ENCODE measurements at places on chromosomes 3 and 15.
A peak's percentile ranks its signal among the peaks of the same experiment; 100 is the strongest.

DNA sequence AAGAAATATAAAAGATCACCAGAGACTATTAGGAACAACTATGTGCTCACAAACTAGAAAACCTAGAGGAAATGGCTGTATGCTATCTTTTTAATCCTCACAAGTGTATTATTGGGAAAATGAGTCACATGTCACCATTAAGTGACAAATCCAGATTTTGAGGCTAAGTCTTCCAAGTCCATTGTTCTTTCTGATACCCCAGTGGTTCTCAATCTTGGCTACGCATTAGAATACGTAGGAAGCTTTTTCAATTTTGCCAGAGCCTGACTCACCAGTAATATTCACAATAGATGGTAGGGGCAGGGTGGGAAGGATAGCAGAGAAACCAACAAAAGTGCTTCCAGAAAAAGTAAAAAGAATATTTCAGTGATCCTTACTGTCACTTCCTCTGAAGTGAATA, 117.0 kb downstream of the FILIP1L start:
- no peak for DNase-seq

- no peak for DNase-seq
Measured at GRCh38 chr3:187673012-187673411, 2.8 kb upstream of the SST start.

- peak; percentile 25 for DNase-seq
Measured at GRCh38 chr3:76756577-76756976, 283.3 kb upstream of the ROBO2 start.

- no peak for DNase-seq
Measured at GRCh38 chr3:195539479-195539878, 3.6 kb downstream of the PPP1R2 start.

GRCh38 chr3:197149528-197149927, 119.9 kb upstream of the MELTF start:
- DNase-seq, result no peak

DNA sequence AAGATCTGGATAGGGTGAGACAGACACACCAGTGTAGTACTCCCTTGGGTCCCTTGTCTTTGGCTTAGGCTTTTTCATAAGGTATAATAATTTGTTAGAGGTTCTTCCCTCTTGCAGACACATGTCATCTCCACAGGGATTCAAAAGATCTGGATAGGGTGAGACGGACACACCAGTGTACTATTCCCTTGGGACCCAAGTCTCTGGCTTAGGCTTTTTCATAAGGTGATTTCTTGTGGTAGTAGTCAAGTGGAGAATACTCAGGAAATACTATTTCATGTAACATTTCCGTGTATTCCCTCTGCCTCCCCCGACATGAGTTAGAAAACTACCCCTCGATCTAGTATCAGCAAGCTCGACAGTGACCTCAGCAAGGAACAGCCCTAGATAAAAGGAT, 954 bp upstream of the MAPKBP1 start:
- no peak for DNase-seq

DNA sequence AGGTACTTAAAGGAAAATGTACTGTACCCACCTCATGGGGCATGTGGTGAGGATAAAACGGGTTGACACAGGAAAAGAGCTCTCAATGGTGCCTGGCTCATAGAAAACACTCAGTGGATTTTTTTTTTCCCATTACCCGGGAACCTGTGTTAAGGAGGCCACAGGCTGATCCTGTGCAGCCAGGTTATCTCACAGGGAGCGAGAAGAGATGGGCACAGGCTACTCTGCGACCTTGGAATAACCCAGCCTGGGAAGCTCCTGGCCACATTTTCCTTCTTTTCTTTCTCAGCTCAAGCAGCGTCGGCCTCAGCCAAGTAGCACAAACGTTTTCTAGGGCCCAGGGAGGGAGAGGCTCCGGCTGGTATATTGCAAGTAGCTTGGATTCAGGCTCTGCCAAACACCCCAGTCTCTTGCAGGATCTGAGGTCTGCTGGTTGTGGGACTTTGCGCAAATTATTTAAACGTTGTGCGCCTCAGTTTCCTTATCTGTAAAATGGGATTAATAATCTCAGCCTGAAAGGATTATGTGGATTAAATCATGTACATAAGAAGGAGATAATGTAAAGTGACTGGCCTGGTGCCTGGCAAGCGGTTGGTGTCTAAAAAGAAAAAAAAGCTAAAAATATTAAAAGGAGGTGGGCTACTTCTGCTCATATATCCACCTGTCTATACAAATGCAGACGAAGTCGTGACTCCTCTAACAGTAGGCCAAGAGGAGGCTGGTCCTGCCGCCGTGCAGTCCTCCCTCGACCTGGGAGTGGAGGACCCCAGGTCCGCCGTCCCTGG, 2.2 kb downstream of the FURIN start:
- DNase-seq, result peak; percentile 40

GRCh38 chr3:82157952-82158351, 396.5 kb upstream of the GBE1 start:
- peak; percentile 89 for DNase-seq

DNA sequence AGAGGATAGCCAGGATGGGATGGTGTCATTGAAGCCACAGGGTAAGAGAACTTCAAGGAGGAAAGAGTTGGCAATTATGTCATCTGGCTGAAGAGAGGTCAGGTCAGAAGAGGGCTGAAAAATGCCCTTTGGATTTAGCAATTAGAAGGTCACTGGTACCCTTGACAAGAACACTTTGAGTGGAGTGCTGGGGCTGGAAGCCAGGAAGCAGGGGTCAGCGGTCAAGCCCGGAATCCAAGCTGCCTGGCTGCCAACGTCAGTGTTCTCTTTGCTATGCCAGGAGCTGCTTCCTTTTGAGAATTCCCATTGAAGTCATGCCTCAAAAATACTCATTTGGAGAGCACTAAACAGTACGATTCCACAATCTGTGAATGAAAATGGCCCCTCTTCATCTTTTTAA, 386.5 kb downstream of the SHQ1 start:
- no peak for DNase-seq

DNA sequence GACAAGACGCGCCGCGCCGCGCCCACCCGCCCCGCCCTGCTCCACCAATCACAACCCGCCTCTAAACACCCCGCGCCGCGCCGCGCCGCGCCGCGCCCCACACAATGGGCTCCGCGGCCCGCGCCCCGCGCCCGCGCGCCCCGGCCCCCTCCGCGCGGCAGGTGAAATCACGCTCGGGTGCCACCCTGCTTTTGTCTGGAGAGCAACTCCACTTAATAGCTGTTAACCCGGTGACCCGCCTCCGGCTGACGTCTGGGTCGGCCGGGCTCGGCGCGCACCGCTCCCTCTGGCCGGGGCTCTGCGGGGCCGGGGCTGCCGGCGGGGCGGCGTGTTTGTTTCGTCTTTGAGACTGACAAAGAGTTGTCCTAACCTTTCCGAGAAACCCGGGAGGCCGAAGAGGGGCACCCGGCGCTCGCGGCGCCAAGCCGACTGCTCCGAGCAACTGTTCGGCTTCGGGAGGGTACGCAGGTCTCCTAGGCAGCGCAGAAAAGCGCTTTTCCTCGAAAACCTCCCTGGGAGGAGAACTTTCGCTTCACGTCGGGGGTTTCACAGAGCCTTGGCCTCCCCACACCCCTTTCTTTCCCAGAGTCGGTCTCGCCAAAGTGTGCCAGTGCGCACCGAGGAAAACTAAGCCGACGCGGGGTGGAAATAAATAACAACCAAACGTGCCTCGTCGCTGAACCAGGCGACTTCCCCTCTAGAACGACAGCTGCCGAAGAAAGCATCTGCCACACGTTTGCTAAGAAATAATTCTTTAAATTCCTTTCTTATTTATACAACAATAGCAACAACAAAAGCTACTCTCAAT, 518.4 kb downstream of the FOXP1 start:
- DNase-seq, result peak; percentile 61

GRCh38 chr3:171646357-171647133, 163.7 kb downstream of the PLD1 start:
- DNase-seq, result peak; percentile 78

DNA sequence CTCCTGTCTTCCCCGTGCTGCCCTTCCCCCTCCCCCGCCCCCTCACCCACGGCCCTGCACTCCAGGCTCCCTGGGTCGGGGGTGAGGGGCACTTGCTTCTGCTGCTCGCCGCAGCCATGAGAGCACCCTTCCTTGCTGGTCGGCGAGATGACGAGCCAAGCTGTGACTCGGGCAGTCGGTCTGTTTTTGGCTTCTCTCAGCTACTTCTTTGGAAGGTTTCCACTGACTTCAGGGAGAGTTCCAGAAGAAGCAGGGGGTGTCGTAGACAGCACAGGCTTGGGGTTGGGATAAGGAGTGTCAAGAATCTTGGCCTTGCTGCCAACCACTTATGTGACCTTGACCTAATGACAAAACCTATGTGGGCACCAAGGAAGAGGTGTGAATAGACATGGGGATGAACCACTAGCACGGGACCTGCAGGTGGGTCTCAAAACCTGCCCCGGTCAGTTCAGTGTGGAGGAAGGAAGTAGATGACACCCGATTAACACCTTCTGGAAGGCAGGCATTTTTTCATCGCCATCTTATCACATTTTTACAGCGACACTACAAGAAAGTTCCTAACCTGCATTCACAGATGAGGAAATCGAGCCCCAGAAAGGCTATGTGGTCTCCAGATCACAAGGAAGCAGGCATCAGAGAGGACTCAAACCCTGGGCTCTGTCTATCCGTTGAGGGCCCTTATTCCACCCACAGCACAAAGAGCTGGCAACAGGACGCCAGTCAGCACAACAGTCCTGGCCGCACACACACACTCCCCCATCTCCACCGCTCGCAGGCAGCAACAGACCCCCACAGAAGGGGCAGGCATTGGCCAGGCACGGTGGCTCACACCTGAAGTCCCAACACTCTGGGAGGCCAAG, 120.9 kb downstream of the LIPC start:
- no peak for DNase-seq

GRCh38 chr3:50648944-50649343, 25.8 kb upstream of the DOCK3 start:
- DNase-seq, result no peak

- no peak for DNase-seq
Measured at GRCh38 chr15:80850941-80851451, 71.8 kb downstream of the CEMIP start.

- peak; percentile 48 for DNase-seq
Measured at GRCh38 chr3:194395778-194396538, 3.1 kb downstream of the GP5 start.

DNA sequence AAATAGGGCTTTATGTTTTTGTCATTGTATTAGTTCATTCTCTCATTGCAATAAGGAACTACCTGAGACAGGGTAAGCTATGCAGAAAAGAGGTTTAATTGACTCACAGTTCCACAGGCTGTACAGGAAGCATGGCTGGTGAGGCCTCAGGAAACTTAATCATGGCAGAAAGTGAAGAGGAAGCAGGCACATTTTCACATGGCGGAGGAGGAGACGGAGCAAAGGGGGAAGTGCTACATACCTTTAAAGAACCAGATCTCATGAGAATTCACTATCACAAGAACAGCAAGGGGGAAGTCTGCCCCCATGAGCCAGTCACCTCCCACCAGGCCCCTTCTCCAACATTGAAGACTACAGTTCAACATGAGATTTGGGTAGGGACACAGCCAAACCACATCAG, 25.6 kb downstream of the CEP63 start:
- DNase-seq, result no peak

- DNase-seq, result no peak
Measured at GRCh38 chr15:95944661-95945255, 385.7 kb upstream of the NR2F2 start.

DNA sequence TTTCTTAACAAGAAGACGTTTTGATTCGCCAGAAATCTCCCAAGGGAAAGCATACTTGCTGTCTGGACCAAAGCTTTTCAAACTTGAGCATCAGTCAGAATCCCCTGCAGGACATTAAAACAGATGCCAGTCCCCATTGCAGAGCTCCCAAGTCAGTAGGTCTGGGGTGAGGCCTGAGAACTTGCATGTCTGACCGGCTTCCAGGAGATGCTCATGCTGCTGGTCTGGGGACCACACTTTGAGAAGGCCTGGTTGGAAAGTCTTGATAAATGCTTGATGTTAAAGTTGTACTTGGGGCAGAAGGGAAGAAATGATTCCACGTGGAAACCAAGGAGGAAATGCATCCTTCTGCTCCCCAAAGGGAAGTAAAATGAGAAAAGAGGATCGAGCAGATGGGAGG, 24.3 kb upstream of the CAV3 start:
- DNase-seq, result no peak

DNA sequence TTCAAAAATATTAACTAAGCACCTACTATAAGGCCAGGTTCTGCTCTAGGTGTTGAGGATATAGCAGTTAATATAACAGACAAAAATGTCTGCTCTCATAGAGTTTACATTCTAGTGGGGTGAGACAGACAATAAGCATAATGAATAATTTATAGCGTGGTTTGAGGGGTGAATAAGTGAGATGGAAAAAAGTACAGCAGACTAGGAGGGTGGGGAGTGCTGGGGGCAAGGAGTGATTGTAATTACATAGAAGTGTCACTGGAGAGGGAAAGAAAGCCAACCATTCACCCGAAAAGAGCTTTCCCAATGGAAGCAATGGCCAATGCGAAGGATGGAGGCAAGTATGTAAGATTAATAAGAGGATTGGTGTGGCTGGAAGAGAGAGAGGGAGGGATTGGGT, 552.9 kb upstream of the KCNMB2 start:
- no peak for DNase-seq

All from iris pigment epithelial cell (primary cell).